ENCODE measurements at places on chromosomes 5 and 9.

DNA sequence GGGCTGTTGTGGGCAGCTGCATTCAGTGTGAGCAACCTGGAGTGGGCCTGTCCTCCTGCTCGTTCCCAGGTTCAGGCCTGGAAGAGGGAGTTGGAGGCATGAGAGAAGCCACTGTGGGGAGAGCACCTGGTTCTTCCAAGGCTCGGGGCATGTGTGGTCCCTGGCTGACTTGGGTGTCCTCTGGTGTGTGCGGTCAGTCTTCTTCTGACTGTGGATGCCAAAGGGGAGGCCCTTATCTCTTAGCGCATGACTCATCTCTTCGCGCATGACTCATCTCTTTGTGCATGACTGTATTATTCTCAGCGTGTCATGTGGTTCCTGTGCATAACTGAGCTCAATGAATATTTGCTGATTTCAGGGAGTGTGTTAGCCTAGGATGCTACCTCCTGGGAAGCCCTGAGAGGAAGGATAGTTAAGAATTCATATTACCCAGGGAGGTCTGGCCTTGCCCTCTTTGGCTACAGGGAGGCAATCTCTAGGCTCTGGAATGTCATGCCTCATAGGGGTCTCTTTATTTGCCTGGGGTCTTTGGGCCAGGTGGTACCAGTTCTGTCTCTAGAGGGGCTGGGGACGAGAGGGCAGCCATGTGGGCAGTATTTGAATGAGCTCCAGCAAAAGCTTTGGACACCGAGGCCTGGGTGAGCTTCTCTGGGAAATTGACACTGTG, 188.7 kb downstream of the HSPA4 start:
- DNase-seq, result no peak

DNA sequence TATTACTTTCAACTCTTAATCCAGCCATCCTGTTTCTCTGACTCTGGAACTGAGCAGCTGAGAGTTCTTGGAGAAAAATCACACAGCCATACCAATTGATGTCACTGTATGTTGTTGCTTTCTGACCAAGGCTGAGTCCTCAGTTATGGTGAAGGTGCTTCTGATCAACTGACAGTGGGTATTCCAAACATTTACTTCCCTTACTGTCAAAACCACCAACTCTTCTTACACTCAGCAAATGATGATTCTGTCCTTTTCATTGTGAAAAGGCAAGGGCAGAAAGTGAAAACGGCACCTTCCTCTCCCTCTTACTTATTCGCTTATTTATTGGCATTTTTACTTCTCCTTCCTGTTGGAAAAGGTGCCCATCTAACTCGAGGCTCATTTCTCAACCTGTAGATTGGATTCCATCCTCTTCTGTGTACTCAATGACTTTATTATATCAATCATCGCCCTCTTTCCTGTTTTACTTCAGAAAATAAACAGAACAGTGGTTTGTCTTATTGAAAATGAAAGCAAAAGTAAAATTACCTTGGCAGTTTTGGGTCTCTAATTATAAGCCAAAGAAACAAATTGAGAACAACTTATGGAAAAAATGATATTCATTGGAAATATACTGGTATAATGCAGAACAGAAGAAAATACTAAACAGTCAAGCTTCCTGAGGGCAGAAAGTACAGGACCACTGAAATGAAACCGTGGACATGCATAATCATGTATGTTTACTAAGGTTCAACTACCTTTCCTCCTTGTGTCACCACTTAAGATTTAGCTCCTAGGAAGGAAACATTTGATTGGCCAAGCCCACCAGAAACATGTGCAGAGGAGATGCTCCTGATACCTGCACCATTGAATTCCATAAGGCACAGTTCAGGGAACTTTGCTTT, 104.5 kb upstream of the CHD1 start:
- no peak for DNase-seq

DNA sequence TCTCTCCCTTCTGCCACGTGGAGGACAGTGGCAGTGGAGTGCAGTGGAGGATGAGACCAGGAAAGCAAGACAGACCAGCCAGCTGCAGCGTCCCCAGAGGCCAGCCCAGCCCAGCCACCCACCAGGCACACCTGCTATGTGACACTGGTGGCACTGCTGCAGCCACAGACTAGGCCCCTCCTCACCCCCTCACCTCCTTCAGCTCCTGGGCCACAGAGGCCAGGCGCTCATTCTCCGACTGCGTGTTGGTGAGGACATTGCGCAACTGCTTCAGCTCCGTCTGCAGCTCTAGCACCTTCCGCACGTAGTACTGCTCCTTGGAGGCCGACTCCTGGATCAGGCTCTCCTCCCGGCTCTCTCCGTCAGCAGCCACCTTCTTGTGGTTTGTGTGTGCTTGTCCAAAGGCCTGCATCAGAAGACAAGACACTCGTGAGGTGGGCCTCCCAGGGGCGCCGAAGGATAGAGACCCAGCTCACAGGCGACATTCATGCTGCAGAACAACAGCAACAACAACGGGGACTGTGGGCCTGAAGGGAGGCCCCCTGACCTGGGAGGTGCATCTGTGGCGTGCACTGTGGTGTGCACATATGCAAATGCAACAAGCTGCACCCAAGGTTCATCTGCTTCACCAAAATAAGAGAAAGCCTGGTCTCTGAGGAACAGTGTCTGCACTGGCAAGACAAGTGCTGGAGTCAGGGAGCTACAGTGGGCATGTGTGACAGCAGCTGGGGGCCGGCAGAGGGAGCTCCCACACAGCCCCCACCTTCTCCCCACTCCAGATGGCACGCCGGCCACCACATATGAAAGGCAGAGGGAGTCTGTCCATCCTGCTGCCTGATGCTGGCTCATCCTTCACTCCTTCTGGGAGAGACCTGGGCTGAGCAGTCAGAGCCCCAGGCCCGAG, 35.5 kb downstream of the BICD2 start:
- peak; percentile 58 for DNase-seq

- DNase-seq, result no peak
Observed at GRCh38 chr5:475704-476101, 32.7 kb downstream of the EXOC3 start.

- no peak for DNase-seq
Observed at GRCh38 chr5:16525651-16526050, 60.1 kb upstream of the ZNF622 start.

DNA sequence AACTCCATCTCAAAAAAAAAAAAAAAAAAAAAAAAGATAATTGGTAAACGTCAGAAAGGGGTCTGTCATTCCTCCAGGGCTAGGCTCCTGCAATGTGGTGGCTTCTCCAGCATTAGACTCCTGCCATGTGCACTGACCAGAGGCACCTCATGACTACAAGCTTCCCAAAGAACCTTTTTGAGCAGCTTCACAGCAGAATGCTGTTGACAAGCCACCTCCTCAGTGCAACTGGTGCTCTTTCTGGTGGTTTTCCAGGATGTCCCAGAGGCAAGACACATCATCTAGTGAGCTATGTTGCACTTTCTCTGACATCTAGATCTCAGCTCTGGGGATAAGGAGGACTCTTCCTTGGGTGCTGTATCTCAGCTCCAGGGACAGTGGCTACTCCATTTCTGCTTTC, 11.6 kb downstream of the RPL37 start:
- no peak for DNase-seq

GRCh38 chr5:71751422-71751821, 32.3 kb downstream of the CARTPT start:
- DNase-seq, result no peak

DNA sequence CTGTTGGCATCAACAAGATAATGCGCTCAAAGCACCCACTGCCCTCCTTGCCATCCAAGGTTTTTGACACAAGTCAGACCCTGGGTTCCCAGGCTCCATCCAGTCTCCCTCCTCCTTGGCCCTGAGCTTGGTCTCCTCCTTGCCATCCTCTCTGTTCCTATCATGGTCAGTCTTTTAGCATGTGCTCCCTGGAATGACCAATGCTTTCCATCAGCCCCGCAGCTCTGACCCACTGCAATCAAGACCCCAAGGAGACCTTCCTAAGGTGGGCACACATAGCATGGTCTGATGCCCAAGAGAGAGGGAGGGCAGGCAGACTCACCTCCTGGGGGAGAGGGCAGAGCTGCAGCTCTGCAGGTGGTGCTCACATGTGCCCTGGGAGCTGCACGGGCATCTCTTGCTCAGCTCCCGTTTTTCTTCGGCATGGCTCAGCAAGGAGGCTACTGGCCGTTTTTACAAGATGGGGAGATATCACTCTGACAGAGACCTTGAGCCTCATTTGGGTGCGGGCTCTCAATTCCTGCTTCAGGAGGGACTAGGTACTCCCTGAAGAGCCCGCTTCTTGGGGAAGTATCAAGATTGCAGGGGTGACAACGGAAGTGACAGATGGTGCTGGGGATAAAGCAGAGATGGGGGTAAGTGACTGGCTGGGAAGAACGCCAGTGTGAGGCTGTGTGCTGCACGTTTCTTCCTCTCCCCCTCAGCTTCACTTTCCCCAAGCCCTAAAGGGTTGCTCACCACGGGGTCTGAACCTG, 3.3 kb downstream of the SEPTIN8 start:
- DNase-seq, result no peak

DNA sequence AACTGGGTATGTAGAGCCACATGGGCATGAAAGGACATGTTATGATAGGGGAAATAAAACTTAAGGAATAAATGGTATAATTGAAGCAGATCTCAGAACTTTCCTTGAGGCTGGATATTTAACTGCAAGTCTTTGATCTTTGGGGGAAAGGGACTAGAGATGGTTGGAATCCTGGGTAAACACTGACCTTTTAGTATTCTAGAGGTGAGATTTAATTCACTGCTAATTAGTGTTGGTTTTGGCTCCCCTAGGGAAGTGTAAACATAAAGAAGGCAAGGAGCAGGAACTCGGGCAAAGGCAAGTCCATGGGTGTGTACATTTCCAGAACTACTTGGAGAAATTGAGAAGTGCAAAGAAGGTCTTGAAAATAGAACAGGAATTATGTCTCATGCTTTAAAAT, 16.6 kb downstream of the NIM1K start:
- no peak for DNase-seq

DNA sequence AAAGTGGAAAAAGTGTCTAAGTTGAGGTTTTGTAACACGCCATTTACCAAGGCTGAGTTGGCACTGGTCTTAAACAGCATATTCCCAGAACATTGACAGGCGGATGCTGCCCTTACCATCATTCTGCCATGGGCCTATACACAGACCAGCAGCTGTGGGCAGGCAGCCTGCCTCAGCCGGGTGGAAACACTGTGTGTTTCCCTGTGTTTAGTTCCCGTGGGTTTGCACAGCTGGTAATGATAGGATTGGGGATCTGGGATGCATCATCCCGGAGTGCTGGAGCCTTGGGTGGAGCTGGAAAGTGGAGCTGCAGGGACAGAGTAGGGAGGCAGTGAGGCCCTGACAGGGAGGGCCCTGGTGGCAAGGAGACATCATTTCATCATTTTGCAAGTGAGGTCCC, 5.5 kb upstream of the FGD3 start:
- no peak for DNase-seq

DNA sequence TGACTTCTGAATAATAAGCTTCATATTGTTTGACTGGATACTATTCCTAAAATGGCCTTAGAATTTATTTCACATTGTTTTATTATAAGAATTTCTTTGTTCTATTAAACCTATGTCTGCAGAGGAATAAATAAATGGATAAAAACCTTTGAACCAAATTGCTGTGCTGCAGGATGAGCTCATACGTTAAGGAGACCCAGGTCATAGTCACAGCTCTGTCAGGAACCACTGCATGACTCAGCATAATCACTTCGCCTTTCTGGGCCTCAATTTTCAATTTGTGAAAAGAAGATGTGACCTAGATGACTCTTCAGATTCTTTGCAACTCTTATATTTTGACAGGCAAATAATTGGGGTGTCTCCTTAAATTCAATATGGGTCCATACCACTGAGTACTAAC, 36.7 kb upstream of the HMHB1 start:
- DNase-seq, result no peak

DNA sequence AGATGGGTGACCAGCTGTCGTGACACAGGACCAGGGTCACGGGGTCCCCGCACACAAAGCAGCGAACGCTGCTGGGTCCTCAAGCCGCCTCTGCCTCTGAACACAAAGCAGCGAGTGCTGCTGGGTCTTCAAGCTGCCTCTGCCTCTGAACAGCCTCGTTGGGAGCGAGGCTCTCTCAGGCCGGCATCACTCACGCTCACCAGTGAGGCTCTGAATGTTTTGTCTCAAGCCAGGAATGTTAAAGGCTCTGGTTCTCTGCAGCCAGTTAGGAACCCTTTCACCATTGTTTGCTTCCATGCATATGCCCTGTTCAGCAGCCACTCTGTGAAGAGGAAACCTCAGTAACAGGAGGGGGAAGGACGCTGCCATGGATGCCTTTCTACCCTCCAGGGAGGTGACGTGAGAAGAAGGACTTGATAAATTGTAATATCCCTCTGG, 82.7 kb upstream of the TAF11L2 start:
- no peak for DNase-seq

DNA sequence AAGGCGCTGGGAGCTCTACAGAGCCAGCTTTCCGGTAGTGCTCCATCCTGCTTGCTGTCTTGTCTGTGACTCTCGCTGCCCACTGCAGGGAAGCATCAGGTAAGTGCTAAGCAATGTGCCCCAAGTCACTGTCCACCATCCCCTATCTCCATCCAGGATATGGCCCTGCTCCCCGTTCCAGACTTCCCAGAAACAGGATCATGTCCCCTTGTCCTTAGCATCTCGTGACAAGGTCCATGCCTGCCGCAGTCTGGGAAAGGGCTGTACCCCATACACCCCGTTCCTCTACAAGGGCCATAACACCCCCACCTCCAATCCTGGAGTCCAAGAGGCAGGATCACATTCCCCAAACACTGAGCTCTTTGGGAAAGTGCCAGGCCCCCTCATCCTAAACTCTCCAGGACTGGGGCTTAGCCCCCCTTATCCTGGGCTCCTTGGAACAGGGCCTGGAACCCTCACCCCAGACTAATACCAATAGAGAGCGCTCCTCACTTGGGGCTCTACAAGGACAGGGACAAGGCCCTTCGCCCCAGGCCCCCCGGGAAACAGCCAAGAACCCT, 566 bp downstream of the RPP25L start:
- DNase-seq, result no peak

DNA sequence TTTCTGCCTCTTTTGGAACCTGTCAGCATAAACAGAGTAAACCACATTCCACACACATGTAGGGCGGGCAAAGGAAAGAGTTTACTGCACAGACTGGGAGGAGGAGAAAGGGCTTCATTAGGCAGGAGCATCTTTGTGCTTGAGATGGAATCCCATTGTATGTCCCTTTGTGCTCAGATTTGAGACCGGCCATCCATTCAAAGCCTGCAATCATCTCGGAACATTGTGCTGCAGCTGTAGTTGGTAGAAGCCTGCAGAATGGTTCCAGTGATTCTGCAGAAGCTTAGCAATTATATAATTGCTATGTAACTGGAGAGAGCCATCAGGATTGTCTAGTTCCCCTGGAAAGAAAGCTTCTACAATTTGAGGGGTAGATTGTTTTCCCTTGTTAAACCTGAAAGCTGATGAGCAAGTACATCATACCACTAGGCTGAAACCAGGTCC, 16.5 kb downstream of the ZNF462 start:
- no peak for DNase-seq

- no peak for DNase-seq
Observed at GRCh38 chr5:96582343-96582742, 79.8 kb upstream of the CAST start.

DNA sequence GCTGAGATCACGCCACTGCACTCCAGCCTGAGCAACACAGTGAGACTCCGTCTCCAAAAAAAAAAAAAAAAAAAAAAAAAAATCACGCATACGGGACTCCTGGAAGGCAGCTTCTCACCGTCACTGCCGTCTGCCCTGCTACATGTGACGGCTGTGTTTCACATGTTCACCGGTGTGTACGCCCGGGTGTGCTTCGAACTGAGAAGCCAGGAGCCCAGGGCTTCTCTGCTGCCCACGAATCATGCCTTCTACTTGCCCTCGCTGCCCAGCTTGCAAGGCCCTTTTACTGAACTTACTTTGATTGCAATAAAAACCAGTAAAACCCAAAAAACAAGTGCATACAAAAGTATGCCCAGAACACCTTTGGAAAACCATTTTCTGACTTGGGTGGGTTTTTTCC, 5.8 kb upstream of the NKD2 start:
- DNase-seq, result no peak
